ENCODE measurements at places on chromosomes 12 and 14.

- no peak for DNase-seq
Observed at GRCh38 chr12:47882781-47883546, 21.8 kb downstream of the VDR start.

GRCh38 chr12:15439459-15439858, 117.2 kb downstream of the PTPRO start:
- no peak for DNase-seq

- DNase-seq: no peak
Observed at GRCh38 chr12:67073336-67073735, 195.8 kb upstream of the CAND1 start.

GRCh38 chr12:120677765-120678473, 9.0 kb upstream of the MLEC start:
- peak; percentile 37 for DNase-seq

GRCh38 chr12:75943730-75944096, 87.9 kb downstream of the PHLDA1 start:
- no peak for DNase-seq

DNA sequence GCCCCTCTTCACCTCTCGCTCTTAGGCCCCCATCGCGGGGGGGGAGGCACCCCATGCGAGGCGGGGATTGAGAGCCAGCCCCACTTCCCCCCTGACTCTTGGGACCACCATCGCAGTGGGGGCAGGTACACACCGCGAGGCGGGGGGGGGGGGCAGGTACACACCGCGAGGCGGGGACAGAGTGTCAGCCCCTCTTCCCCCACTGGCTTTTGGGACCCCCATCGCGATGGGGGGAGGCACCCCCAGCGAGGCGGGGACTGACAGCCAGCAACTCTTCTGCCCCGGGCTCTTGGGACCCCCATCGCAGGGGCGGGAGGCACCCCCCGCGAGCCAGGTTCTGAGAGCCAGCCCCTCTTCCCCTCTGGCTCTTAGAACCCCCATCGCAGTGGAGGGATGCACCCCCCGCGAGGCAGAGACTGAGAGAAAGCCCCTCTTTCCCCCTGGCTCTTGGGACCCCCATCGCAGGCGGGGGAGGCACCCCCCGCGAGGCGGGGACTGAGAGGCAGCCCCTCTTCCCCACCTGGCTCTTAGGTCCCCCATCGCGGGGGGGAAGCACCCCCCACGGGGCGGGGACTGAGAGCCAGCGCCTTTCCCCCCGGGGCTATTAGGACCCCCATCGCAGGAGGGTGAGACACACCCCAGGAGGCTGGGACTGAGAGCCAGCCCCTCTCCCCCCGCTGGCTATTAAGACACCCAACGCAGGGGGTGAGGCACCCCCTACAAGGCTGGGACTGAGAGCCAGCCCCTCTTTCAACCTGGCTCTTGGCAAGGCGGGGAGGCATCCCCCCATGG, 196.5 kb upstream of the PZP start:
- no peak for DNase-seq

- DNase-seq: no peak
Observed at GRCh38 chr14:92486881-92487280, 26.7 kb upstream of the RIN3 start.

- DNase-seq: no peak
Observed at GRCh38 chr12:124796303-124796960, 67.2 kb downstream of the SCARB1 start.

DNA sequence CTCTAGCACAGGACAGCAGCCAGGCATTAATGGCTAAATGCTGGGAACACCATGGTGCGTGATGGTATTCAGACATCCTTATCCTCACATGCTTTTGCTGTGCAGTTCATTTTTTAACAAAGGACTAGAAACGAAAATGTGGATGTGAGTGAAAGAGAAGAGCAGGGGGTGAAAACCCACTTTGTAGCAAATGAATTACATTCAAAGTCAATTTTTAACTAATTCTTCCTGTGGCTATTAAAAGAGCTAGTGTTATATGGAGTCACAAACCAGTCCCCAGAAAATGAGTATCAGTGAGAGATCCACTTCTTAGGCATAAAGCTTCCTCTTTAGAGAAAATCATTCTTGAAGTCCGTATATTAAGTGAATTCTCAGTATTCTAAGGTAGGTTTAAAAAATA, 592.0 kb upstream of the LMO3 start:
- DNase-seq: no peak

- DNase-seq: no peak
Observed at GRCh38 chr14:50944647-50945413, 547 bp upstream of the PYGL start.
